ENCODE measurements at places on chromosomes 5 and 9.

GRCh38 chr5:125961150-125961549, 462.1 kb upstream of the GRAMD2B start:
- DNase-seq = no peak

DNA sequence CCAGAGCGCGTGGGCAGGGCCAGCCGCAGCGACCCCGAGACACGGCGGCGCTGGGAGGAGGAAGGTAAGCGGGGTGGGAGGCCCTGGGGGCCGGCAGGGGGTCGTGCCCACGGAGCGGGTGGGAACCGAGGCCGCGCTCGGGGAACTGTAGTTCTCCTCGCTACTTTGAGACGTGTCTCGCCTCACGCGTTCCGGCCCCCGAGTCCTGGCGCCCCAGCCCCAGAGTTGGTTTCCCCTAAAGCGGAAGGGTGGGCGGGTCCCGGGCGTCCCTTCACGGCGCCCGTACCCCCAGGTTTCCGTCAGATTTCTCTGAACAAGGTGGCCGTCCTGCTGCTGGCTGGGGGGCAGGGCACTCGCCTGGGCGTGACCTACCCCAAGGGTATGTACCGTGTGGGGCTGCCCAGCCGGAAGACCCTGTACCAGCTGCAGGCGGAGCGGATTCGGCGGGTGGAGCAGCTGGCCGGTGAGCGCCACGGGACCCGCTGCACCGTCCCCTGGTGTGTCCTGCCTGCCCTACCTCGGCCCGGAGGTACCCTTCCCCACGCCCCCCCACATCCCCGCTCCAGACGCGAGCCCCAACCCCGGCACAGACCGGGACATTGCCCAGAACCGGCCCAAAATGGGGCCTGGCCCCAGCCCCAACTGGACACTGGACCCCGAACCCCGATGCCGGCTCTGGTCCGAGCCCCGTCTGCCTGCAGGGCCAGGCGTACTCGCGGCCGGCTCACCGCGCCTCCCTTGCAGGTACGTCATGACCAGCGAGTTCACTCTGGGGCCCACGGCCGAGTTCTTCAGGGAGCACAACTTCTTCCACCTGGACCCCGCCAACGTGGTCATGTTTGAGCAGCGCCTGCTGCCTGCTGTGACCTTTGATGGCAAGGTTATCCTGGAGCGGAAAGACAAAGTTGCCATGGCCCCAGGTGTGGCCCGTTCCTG, 709 bp downstream of the UAP1L1 start:
- DNase-seq = no peak

- DNase-seq = no peak
These were observed 2.4 kb upstream of the NR4A3 start for GRCh38 chr9:99819123-99819855.

DNA sequence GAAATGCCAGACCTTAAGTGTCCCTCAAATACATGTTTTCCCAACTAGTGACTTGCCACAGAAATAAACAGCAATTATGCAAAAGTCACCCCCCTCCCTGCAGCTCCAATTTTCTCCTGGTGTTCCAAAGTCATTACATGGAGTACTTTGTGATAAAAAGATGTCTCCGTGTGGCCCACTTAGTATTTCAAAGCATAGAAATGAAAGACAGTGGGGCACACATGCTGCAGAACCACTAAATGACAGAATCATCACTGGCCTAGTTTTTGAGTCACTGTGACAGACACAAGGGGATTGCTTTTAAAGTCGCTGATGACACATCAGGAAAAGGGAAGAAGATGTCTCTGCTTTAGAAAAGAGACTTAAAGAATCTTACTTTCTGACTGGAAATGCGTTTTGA, 323.4 kb downstream of the PSAT1 start:
- DNase-seq = no peak

DNA sequence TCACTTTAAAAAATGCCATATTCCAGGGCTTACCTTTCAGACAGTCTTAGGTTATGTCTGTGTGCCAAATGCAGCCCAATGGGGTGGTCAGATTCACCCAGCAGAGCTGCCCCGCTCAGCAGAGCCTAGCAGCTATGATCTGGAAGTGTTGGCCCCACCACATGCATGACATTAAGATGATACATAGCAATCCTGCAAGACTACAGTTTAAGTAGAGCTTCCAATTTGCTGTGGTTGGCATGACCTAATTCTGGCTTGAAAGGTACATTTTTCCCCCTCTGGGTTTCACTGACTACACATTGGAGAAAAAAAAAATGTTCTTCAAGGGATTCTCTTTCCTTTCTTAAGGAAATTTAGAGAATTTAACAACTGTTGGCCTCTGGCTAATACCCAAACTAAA, 22.5 kb downstream of the MEF2C start:
- no peak for DNase-seq

- DNase-seq = no peak
These were observed 19.7 kb upstream of the PCDHAC2 start for GRCh38 chr5:140946578-140946977.

GRCh38 chr5:172872997-172873491, 39.0 kb downstream of the ERGIC1 start:
- DNase-seq = no peak

- no peak for DNase-seq
These were observed 82.7 kb downstream of the BNC2 start for GRCh38 chr9:16787724-16788123.

DNA sequence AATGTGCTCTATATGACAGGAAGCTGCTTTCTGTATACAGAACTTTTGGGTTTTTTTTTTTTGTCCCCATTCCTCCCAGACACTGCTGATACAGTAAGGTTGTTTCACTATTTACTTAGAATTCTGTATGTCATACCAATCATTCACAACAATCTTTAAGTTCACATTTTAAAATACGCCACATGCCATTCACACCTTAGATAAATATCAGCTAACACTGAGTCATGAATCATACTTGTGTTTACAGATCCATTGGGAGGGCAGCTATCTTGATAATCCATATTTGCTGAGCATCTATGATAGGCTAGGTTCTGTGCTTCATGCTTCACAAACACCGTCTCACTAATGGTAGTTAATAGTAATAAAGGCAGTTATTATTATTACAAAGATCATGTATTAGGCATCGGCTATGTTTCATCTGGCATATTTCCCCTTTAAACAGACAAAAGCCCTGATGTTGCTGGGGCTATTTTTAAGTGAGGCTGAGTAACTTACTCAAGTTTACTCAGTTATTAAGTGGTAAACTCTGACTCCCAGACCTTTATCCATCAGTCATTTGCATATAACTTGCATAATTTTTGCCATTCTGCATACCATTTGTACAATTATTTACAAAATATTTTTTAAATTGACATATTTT, 152.2 kb upstream of the HMHB1 start:
- DNase-seq = no peak

- peak; percentile 21 for DNase-seq
These were observed 271.9 kb upstream of the ADAMTS16 start for GRCh38 chr5:4868140-4868735.

DNA sequence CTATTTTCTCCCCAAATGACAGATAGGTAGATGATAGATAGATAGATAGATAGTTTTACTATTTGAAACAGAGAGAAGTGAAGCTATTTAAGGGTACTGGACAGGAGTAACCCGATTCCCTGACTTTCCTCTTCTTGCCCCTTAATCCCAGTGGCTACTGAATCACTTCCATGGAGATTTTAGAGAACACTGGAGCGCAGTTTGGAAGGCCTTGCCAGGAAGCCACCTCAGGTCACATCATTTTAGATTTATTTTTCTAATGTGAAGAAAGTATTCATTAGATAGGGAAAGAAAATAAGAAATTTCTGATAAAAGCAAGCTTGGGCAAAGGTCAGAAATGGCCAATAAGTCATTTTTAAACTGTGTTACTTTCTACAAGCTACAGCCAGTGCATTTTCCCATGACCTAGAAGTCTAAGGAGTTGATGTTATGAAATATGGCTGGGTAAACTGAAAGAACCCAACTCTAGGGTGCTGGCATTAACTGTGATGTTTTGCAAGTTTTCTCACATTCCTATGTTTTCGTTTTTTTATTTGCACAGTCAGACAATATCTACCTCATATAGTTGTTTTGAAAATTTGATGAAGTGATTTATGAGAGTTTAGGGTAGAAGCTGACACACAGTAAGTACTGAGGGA, 544.7 kb upstream of the PTGER4 start:
- no peak for DNase-seq
